ENCODE measurements at places on chromosomes 4 and X. TPM values are rescaled to one million over a fixed set of nuclear protein-coding genes. Genes with fewer than 3 reads are reported as not detected.

SLC10A4 gene
- not detected for total RNA-seq

CXorf38 gene
- 25.0 TPM for total RNA-seq

GPR82 gene
- total RNA-seq: not detected

NUDT11 gene
- 4.2 TPM for total RNA-seq

USP17L22 gene
- total RNA-seq: not detected

DNA sequence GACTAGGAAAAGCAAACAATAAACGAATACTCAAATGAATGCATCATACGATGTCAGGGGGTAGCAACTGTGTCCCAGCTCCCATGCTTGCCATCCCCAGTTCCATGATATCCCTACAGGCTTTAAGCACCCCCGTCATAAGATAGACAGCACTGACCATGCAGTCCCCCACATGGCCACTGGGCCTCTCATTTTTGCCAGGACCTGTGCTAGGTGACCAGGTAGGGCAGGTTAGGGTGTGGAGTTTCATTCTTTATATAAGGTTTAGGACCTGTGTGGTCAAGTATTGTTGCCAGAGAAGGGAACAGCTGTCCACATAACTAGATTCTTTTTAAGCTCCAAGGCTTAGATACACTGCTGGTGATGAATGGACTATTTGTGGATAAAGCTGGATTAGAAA is 9.7 kb downstream of the PPEF2 start:
- no peaks in the 10 kb centered on the region for H3K4me1 ChIP-seq
- H3K36me3 ChIP-seq: no peaks in the 10 kb centered on the region
- no peak overlapping the region for H3K27ac ChIP-seq

- H3K27me3 ChIP-seq: peaks cover 4% of the 10 kb centered on the region
- no peak for DNase-seq
- peaks cover 7% of the 10 kb centered on the region for H3K4me1 ChIP-seq
- no peak overlapping the region for H3K27ac ChIP-seq
- H3K4me3 ChIP-seq: no peak overlapping the region
- H3K36me3 ChIP-seq: peaks cover 6% of the 10 kb centered on the region
Observed at GRCh38 chr4:139907001-139907809, 241.6 kb downstream of the MGST2 start.

DNA sequence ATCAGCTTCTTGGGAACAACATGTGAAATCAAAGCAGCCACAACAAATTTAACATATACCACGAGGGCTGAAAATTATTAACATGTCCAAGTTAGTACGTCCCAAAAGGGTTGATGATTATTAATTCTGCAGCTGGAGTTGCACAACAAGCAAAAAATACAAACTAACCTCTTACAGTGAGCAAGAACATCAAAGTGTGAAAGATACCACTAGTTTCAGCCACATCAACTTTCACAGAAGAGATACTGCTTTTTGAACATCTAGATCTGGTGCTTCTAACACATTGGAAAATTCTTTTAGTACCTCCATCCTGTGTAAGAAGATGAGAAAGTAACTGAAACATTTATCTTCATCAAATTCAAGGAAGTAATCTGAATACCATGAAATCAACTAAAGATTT is 334.1 kb downstream of the PCDH7 start:
- H3K36me3 ChIP-seq: no peaks in the 10 kb centered on the region
- no peak for DNase-seq
- no peak overlapping the region for H3K27ac ChIP-seq
- H3K4me3 ChIP-seq: no peak overlapping the region

DNA sequence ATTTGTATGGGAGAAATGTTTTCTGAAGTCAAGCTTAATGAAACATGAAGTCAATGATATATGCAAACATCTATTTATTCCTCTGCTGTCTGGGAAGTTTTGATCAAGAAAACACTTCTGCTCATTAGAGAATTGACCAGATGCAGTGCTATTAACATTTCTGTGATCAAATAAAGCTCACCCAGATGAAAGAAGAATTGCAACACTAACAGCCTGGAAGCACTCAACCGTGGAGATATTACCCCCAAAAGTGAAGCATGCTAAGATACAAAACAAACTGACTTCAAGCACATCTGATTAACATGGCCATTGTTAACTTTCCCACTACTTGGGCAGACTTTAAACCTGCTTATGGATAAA is 73.7 kb upstream of the GUCY1A1 start:
- H3K4me1 ChIP-seq: no peaks in the 10 kb centered on the region
- no peak overlapping the region for H3K4me3 ChIP-seq
- DNase-seq: no peak
- H3K27ac ChIP-seq: no peak overlapping the region
- H3K36me3 ChIP-seq: no peaks in the 10 kb centered on the region
- peaks cover 7% of the 10 kb centered on the region for H3K27me3 ChIP-seq

DNA sequence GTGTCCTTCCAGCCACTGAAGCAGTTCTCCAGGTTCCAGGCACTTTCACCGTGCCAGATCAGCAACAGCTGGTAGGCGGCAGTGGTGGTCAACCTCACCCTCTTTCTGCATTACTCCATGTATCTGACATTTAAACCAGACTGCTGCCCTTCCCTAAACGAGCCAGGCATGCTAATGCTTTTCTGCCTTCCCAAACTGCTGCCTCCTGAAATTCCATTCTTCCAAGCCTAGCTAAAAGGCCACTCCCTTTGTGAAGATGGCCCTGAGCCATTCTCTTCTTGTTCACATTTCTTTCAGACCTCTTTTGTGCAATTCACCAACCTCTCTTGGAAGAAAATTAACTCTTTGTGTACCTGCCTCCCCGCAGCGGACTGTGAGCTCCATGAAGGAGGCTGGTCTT is 73.7 kb downstream of the CHST7 start:
- H3K27ac ChIP-seq: no peak overlapping the region
- no peak for DNase-seq
- H3K4me1 ChIP-seq: peaks cover under 1% of the 10 kb centered on the region

DNA sequence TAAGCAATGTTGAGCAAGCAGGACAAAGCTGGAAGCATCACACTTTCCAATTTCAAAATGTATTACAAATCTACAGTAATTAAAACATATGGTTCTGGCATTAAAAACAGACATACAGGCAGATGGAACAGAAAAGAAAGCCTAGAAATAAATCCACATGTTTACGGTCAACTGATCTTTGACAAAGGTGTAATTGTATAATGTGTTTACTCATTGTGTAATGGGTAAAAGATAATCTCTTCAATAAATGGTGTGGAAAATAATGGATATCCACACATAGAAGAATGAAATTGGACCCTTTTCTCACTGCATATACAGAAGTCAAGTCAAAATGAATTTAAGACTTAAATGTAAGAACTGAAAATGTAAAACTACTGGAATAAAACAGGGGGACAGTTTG is 394.2 kb downstream of the ANKRD50 start:
- DNase-seq: no peak
- no peaks in the 10 kb centered on the region for H3K36me3 ChIP-seq
- peaks cover 7% of the 10 kb centered on the region for H3K27me3 ChIP-seq
- H3K27ac ChIP-seq: no peak overlapping the region

GRCh38 chr4:10416441-10416840 is 40.8 kb downstream of the ZNF518B start:
- peak; percentile 54 for DNase-seq
- H3K27ac ChIP-seq: no peak overlapping the region
- H3K4me3 ChIP-seq: no peak overlapping the region
- no peaks in the 10 kb centered on the region for H3K27me3 ChIP-seq
- peaks cover 14% of the 10 kb centered on the region for H3K4me1 ChIP-seq
